ENCODE measurements at places on chromosomes 2 and 18.
A peak's percentile ranks its signal among the peaks of the same experiment; 100 is the strongest.

DNA sequence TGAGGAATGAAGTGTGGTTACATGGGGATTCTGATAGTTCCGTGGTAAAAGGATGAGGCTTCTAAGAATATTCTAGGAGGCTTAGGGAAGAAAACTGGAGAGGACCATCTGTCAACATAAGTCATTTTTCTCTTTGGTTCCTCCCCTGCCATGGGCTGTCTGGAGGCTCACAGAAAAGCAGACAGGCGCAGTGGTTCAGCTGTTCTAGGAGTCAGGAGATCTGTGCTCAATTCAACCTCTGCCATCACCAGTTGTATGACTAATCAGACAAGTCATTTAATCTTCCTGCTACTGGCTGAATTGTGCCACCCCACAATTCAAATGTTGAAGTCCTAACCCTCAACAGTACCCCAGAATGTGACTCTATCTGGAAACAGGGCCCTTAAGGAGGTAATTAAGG is 36.4 kb downstream of the ADAM17 start:
- no peak for DNase-seq

GRCh38 chr2:129205766-129206165 is 773.7 kb upstream of the RAB6C start:
- DNase-seq, result no peak

- no peak for DNase-seq
Observed at GRCh38 chr2:113711851-113712250, 44.6 kb downstream of the SLC35F5 start.

DNA sequence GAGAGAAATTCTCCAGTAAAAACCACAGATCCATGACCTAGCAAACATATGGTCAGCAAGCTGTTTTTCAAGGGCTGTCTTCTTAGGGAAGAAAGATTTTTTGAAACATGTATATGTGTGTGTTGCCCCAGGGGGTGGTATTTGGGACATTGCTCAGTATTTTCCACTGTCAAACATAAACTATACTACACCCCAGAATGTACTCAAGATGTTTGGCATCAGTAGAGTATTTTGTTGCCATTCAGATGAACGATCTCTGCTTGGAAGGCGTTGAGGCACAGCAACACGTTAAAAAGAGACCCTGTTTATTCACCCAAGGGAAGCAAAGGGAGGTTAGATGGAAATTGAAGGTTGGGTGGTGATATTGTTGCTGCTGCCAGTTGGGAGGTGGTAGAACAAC is 30.0 kb downstream of the EEF1B2 start:
- no peak for DNase-seq

GRCh38 chr18:22613788-22614187 is 196.1 kb upstream of the CTAGE1 start:
- no peak for DNase-seq

DNA sequence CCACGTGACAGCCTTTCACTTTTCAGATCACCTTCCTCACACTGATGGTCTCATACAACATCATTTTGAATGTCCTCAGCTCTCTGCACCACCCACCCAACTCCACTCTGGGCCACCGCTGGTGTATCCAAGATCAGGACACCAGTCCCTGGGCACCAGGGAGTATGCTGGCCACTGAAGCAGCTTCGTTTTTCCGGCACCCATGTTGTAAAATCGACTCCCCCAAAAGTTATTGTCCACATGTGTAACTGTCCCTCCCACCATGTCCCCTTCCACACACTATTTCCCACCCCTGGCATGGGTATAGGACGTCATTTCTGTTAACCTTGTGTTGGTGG is 96.4 kb downstream of the TGOLN2 start:
- DNase-seq, result no peak

GRCh38 chr2:203949228-203949627 is 12.7 kb downstream of the ICOS start:
- no peak for DNase-seq

- no peak for DNase-seq
Observed at GRCh38 chr2:47617028-47617427, 165.9 kb upstream of the MSH6 start.

DNA sequence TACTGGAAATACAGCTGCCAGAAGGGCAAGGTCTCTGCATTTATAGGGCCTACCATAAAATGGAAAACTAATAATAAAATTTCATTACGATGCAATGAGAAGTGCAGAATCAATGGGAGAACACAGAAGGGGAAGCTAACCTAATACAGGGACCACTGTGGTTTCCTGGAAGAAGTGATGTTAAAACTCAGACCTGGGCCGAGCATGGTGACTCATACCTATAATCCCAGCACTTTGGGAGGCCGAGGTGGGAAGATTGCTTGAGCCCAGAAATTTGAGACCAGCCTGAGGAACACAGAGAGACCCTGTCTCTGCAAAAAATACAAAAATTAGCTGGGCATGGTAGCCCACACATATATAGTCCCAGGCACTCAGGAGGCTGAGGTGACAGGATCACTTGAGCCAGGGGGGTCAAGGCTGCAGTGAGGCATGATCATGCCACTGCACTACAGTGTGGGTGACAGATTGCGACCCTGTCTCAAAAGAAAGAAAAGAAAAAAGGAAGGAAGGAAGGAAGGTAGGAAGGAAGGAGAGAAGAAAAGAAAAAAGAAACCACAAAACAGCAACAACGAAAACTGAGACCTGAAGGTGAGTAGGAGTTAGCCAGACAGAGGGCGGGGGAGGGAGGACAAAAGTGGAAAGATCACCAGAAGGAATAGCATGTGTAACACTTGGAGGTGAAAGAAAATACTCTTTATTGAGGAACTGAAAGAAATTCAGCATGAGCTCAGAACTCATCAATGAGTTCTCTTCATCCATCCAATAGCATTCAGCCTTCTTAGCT is 58.3 kb upstream of the DTNA start:
- no peak for DNase-seq

- DNase-seq, result no peak
Observed at GRCh38 chr2:24512831-24513230, 21.8 kb downstream of the NCOA1 start.

DNA sequence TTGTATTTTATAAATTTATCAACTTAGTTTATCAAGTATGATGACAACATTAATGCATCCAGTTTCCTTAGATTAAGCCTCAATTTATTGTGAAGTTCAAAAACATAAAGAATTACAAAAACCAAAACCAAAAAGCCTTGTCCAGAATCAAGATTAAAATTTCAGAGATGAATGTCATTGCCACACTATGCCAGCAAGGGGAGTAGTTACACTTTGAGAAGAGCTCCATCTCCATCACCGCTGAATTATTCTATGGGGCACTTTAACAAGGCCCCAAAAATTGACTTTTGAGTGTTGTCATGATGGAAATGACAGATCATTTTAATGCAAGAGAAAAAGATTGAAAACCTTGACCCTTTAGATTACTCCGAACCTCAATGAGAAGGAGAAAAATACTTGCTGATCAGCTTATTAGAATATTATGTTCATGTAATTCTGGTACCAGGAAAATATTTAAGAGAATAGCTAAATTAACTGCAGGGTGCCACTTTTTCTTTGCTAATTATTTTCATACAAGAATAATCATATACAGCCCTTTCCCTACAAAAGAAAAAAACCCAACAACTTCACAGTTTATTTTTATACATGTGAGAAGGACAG is 152.5 kb upstream of the AQP4 start:
- no peak for DNase-seq

GRCh38 chr2:171404261-171404660 is 29.5 kb downstream of the METTL8 start:
- DNase-seq, result no peak

DNA sequence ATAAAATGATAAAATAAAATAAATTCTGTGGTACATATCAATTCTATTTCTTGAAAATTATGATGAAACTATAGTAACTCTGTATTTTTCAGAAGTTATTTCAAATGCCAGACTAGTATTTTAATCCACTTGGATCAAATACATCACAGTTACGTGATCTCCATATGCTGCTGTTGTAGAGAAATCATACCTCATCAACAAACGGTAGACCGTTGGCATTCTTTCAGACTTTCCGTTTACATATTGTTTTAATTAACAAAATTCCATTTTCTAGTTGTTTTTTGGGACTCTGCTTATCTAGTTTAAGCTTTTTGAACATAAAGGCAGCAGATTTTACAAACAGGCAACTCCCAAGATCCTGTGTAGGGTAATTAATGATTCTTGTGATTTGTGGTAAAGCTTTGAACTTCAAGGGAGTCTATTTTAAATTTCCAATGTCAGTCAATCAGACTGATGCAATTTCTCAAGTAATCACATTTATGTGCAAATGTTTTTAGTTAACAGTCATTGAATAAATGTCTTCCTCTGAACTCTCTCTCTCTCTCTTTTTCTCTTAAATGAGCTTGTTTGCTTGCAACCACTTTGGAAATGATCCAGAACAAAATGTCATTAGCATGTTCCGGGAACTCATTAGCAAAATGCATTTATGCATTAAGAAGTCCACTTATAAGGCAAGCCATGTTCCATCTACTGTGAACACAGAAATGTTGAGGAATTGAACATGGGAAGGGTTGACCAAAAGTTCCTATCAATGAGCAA is 31.8 kb downstream of the NYAP2 start:
- DNase-seq, result no peak

GRCh38 chr18:50469380-50469781 is 90.5 kb upstream of the MAPK4 start:
- no peak for DNase-seq

DNA sequence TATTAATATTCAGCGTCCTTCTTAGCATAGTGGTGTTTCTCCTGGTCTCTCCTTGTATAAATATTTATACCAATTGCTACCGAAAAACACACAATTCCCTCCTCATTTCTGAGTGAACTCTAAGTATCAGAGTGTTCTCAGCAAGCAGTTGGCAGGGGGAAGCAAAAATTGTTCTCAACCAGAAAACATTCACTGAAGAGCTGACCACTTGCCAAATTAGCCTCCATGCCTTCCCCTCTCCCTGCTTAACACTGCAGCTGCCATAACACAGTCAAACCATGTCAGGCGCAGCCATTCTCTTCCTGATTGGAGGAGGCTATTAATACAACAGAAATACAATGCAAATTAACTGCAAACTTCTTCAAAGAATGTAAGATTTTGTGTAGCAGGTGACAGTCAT is 105.0 kb downstream of the COL6A3 start:
- DNase-seq, result no peak

DNA sequence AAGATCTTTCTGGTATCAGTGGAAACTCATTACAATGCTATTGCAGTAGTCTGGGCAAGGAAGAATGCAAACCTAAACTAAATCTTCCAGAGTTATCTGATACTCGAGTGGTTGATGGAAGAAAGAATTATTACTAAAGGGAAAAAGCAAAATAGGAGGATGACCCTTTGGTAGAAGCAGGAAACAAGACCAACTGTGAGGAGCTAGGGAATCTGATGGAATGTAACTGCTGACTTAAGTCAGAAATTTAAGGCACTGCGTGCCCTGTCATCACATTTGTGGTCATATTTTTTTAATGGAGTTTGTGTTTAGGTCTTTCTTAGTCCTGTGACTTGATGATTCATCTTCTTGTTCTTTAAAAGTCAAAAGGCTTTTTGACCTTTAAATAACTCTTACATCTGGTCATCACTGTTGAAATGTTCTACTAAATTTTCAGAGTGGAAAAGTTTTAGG is 36.5 kb upstream of the ARMC9 start:
- no peak for DNase-seq

DNA sequence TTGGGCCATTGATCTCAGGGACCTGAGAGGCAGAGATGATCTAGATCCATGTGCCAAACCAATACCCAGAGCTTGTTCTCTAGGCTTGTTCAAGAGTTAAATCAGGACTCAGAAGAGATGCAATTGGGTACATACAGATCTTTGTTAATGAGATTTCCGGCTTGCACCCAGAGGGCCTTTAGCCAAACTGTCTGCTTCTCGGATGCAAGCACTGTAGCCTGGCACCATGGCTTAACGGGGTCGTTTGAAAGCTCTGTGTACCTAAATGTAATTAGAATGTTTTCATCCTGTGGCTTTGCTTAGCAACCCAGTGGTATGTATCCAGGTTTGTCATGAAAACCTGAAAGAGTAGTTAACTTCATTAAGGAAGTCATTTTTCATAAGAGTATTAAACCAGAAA is 94.2 kb downstream of the TPGS2 start:
- no peak for DNase-seq

- no peak for DNase-seq
Observed at GRCh38 chr2:28976584-28976983, 4.5 kb upstream of the TOGARAM2 start.

DNA sequence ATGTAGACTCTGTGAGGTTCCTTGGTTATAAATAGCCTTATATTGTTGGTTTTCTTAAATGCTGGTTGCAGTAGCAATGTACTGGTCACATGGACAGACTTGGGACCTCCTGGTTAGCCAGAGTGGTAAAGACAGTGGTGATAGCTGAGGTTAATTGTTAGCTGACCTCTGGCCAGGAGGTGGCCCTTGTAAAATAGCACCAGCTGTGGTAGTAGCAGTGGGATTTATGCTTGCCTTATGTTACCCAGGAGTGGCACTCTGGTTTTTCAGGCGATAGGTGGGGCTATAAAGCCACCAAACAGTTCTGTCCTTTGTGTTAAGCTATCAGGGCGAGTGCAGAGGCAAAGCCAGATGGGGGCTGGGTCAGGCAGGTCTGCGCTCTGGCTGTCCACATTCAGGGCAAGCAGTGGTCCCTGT is 94.8 kb upstream of the SRD5A2 start:
- DNase-seq, result no peak

DNA sequence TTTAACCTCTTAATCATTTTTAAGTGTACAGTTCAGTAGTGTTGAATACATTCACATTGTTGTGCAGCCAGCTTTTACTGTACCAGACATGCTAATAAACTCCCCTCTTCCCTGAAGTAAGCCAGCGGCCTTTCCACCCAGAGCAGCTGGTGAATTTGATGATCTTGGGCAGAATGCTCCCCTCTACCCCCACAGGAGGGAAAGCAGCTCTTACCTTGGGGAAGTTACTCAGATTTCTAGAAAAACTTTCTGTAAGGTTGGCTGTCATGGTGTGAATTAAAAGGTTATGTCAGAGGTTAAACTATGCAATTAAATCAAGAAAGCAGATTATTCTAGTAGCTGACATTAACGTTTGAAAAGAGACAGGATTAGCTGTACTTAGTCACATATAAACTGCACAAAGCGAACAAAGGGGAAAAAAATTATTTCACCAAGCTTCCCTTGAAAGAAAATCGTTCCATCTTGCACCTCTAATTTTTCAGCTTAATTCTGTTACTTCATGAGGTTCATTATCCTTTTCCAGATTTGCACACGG is 398.5 kb upstream of the NRP2 start:
- no peak for DNase-seq

GRCh38 chr18:36302676-36303075 is 5.2 kb downstream of the FHOD3 start:
- no peak for DNase-seq

DNA sequence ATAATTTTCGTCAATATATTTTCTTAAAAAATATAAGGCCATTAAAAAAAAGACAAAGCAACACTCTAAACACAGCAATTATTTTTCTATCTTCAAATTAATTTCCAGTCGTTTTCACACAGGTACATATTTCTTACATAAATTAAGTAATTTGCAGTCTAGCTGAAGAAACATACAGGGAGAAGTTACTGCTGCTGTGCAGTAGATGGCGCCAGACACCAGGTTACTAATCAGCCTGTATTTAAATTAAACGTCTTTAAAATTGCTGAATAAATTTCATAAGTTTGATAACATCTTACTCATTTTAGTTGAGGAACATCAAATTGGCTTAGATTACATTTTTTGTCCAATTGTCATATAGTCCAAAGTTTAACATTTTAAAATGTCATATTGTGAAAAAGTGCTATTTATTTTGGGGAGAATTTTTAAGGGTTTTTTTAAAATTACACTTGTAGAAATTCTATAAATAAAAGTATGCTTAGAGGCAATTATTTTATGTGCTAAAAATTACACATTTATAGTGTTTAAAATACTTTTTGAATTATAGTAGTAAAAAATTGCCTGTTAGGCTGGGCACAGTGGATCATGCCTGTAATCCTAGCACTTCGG is 88.4 kb downstream of the PMAIP1 start:
- peak; percentile 16 for DNase-seq

GRCh38 chr2:153169609-153170008 is 309.0 kb downstream of the RPRM start:
- no peak for DNase-seq

Measured in activated CD8-positive, alpha-beta memory T cell treated with anti-CD3 and anti-CD28 coated beads for 1 hour (primary cell).